Stimulated activated CD4-positive, alpha-beta T cell treated with anti-CD3 and anti-CD28 coated beads, Interleukin-4, amount 100 ng/mL, for 1 hour (primary cell): ENCODE measurements at places on chromosomes 7 and 10.
A peak's percentile ranks its signal among the peaks of the same experiment; 100 is the strongest.

DNA sequence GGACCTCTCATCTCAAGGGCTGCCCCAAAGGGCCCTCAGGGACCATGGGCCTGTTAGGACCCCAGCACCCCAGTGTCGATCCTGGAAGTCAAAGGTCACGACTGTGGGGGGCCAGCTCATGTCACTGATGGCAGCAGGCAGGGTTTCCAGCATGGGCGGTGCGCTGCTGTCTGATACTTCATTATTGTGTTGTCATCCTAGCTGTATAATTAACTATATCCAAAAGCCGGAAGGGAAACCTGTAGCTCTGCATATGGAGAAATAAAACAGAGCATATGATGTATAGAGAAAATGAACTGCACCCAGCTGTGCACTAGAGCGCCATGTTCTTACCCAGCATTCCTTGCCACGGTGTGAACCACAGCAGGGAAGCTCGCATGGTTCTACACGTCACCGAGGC, 196.3 kb downstream of the EBF3 start:
- DNase-seq = no peak

GRCh38 chr7:98240961-98241673, 10.9 kb downstream of the TECPR1 start:
- peak; percentile 27 for DNase-seq

DNA sequence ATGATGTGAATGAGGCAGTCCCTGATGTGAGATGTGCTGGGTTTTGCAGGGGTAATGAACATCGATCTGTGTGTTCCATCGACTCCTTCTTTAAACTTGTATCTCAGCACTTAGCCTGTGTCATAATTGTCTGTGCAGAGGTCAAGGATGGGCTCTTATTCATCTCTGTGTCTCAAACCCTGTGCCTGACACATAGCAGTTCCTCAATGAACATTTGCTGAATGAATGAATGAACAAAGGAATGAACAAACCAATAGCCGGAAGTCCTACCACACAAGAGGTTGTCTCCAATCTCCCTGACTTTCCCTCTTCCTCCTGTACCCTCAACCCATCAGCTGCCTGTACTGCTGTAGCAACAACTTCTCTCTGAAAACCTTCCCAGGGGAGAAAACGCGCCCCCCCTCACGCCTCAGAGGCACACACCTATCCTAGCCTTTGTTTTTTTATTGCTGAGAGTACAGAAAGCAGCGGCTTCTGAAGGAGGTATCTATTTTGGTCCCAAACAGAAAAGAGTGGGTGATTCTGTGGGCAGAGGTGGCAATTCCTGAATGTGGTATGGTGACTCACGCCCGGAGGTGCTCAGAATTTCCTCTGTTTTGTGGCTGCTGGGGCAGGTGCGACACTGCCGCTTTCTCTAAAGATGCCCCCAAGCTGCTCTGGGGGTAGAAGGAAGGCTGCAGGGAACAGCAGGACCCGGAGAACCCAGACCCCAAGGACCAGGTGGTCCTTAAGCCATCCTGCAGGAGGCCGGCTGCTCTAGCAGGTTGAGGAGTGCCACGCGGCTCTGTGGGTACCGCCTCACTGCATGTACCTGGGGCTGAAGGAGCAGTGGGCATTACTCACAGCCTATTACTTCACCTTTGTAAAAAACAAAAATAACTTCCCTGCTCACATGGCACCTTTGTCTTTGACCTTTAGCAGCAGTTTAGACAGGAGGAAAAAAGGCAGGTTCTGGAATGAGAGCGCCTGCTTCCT, 9.6 kb downstream of the IL2RA start:
- peak; percentile 74 for DNase-seq

GRCh38 chr10:24958721-24959381, 6.4 kb upstream of the PRTFDC1 start:
- DNase-seq = no peak

DNA sequence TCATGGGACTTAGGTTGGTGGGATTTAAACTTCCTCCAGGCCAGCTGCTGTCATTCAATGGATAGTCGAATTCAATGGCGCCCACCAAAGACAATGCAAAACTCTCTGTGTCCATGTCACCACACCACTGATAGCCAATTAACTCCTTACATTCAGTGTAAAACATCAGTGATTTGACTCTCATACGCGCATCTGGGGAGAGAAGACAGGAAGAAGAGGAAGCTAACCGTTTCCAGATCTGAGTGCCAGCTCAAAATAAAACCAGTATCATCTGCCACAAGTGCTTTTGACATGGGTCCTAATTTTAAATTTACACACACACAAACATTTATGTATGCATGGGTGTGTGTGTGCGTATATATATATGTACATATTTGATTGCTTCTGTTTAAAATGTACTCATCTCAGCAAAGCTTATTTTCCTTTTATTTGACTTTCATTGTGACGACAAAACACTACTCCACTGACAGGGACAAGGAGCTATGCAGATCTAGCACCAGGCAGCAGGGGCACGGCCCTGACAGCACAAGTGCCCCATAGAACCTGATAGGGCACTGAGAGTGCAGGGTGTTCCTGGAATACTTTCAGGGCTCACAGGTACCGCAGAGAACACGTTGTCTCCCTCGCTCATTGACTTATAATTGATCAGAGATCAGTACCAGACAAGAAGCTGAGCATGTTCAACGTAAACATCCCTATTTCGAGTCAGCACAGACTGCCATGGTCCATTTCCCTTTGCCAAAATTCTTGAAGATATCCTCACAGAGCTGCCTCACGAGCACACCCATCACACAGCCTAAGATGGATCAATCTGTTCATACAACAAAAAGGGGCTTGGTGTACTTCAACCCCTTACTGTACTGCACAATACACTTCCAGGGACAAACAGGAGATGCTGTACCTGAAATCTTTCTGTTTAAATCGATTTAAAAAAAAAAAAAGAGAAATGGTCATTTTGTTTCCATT, 176.1 kb downstream of the COBL start:
- no peak for DNase-seq

DNA sequence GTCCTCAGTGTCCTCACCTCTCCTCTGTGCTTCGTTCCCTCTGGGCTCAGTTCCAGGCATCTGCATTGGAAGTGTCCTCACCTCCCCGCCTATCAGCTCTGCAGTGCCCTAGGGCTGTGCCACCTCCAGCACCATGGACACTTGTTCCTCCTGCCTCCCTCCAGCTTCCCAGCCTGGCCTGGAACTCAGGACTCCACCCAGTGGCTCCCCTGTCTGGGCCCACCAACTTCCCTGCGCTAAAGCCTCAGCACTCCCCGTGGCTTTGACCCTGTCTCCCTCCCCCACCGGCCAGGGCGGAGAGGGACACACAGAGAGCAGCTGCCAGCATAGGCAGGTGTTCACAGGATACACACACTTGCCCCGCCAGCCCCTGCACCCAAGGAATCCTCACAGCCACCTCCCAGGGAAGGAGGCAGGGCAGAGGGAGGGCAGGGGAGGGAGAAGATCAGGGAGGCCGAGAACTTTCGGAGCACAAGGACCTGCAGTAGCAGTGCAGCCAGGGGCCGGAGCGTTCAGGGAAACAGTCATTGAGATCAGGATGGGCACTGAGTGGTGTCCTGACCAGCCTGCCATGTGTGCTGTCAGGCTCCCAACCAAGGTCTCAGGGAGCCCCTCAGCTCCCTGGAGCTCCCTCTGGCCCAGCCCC, 31.3 kb downstream of the ANXA8 start:
- no peak for DNase-seq

GRCh38 chr10:96616961-96617360, 30.1 kb upstream of the TM9SF3 start:
- no peak for DNase-seq

DNA sequence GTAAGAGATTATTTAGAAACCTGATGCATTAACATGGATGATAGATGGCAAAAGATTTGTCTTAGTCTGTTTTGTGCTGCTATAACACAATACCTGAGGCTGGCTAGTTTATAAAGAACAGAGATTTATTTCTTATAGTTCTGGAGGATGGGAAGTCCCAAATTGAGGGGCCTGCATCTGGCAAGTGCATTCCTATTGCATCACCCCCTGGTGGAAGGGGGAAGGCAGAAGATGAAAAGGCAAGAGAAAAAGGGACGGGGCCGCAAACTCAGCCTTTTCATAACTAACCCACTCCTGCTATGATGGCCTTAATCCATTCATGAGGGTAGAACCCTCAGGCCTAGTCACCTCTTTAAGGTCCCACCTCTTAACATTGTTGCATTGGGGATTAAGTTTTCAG, 153.4 kb upstream of the LRGUK start:
- no peak for DNase-seq

DNA sequence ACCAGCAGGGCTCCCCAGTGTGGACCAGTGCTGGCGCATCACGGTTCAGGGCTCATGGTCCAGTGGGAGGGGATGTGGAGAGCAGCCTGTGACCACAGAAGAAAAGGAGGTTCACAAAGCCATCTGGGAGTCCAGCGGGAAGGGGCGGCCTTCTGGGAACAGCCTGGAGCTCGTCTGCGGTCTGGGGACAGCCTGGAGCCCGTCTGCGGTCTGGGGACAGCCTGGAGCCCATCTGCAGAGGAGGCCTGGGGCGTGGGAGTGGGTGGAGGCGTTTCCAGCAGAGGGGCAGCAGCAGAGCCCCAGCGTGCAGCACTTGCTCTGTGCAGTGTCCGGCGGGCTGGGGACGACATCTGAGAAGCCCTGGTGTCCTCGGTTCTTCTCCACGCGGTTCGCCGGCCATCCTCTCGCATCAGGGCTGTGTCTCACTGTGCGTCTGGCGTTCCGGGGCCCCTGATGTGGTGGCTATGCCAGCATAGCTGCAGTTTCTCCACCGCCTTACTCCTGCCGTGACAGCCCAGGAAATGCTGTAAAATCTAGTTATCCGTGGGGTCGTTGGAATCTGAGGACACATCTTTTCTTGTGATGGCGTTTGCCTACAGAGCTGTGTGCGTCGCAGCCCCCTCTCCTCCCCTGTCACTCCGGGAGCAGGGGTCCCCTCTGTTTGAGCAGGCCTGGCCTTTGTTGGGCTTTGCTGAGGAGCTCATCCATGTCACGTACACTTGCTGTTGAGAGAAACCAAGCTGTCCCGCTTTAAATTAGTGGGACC, 104.6 kb downstream of the INPP5A start:
- no peak for DNase-seq

GRCh38 chr10:14916600-14916999, 37.3 kb downstream of the DCLRE1C start:
- no peak for DNase-seq

DNA sequence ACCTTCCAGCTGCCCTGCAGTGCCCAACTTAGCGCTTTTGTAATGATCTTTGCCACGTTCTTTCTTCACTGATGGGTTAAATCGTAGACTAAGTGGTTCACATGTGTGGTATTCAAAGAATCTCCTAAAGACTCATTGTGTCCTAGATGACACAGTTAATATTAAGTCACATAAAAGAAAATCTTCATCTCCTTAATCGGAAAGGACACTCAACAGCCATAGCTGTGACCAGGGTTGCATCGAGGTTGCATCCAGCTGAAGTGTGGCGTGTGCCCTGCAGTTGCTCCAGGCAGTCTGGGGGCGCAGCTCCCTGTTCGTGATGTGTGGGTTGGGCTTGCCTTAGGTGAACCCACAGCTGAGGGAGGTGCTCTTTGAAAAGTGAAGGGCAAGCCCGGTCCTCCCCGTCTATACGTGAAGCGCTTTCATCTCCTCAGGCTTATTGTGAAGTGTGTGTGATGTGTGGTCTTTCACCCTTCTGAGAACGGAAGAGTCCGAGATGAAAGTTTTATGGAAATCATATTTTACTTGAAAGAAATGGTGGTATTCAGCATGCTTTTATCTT, 122.7 kb downstream of the TRRAP start:
- DNase-seq = no peak

DNA sequence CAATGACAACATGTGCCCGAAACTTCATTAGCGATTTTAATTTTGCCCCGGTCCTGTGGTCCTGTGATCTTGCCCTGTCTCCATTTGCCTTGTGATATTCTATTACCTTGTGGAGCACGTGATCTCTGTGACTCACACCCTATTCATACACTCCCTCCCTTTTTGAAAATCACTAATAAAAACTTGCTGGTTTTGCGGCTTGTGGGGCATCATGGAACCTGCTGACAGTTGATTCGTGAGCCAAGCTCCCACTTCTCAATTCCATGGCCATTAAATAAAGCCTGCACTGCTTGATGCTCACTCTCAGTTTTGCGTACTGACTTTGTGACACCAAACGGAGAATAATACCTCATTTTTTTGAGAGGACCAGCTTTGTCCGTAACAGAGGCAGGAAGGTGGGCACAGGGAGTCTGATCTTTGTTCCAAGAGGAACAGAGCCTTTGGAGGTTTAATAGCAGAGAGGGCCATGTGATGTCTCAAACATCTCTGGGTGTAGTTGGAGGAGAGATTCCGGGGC, 3.8 kb upstream of the ADAMTS14 start:
- no peak for DNase-seq

DNA sequence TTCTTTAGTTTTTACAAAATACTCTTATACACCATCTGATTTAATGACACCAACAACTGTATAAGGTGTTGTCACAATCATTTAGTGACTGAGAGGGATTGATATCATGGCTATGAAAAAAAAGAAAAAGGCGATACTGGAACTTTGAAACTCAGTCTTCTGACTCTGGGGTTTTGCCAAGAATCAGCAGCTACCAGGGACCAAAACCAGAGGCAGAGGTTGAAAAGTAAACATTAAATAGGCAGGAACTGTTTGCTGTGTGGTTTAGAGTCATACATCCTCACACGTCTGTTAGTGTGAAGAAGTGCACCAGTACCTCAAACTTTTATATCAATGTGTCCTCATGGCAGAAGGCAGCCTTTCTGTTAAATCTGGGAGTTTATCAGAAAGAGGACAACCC, 19.9 kb upstream of the GGCT start:
- no peak for DNase-seq

DNA sequence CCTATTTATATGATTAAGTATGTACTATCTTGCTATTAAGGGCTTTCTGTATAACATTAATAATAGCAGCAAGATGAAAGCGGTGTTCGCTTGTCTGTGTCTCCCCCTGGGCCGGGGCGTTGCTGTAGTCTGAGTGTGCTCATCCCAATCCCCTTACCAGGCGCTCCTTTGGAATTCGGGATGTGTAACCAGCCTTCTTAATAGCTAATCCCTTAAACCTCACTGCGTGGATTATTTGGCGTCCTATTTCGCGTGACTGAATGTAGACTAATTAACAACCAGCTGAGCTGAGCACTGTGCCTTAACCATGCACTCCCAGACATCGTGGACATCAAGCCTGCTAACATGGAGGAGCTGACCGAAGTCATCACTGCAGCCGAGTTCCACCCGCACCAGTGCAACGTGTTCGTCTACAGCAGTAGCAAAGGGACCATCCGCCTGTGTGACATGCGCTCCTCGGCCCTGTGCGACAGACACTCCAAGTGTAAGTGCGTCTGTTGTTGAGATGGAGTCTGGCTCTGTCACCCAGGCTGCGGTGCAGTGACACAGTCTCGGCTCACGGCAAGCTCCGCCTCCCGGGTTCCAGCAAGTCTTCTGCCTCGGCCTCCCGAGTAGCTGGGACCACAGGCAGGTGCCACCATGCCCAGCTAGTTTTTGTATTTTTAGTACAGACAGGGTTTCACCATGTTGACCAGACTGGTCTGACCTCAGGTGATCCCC, 36.6 kb downstream of the BNIP3 start:
- no peak for DNase-seq
